Fibroblast of skin of right biceps (primary cell): ENCODE measurements at places on chromosomes 1 and 21.

- peak; percentile 28 for DNase-seq
Observed at GRCh38 chr1:100584761-100585745, 47.1 kb downstream of the GPR88 start.

GRCh38 chr21:15436031-15436430, 293.8 kb upstream of the USP25 start:
- DNase-seq = no peak

DNA sequence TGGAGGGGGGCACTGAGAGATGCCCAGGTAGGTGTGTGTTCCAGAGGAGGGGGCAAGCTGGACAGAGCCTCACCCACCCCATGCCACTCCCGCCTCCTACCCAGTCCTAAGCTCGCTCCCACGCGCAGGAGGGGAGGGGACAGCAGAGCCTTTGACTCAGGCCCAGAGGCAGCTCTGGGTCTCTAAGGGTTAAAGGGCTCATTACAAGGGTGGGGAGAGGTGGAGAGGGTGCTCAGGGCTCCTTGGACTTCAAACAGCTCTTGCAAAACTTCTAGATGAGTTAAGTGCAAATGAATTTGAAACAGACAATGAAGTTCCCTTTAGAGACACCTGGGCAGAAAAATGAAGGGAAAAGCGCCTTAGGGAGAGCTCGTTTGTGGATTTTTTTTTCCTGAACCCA, 104.2 kb upstream of the CASZ1 start:
- DNase-seq = no peak

- no peak for DNase-seq
Observed at GRCh38 chr1:155073377-155074242, 5.0 kb upstream of the EFNA3 start.

DNA sequence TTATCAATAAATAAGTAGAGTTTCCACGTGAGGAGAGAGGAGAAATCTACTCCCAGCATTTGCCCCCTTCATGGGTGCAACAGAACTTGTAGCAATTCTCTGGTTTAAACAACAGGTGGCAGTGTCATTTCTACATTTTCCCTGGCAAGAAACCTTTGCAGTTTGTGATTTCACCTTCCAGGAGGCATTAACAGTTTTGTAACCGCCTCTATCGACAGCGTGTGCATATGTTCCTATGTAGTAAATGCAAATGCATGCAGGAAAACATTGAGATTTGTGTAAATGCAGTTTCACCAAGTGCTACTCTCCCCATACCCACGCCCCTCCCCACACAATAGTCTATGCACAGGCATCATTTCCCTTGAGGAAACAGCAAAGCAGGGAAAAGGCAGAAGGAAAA, 494.7 kb downstream of the SMYD3 start:
- peak; percentile 43 for DNase-seq

GRCh38 chr1:176949033-176949662, 215.4 kb downstream of the ASTN1 start:
- DNase-seq = peak; percentile 53

- no peak for DNase-seq
Observed at GRCh38 chr1:29601021-29601420, 364.7 kb downstream of the PTPRU start.

GRCh38 chr1:6152181-6152580, 27.9 kb downstream of the CHD5 start:
- DNase-seq = no peak

DNA sequence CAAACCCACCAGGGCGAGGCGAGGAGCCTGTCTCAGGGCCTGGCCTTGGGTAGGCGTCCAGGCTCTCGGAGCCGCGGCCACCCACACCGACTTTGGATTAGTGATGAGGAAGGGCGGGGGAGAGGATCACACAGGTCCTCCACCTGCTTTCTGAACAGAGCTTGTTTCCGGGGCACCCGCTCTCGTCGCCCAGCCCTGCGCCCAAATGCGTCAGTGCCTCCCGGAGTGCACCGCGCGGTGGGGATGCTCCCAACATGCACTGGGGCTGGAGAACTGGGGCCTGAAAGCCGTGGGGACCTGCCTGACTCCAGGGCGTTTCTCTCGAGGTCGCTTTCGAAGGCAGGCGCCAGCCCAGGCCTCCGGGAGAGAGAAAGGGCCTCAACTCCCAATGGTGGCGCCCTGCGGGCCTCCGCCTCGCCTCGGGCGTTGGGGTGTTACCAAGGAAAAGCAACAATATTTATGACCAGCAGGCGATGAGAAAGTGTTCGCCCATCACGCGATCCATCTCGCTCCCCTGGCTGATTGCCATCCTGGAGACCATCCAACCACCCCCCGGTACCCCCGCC, 8.9 kb upstream of the LHX8 start:
- no peak for DNase-seq

DNA sequence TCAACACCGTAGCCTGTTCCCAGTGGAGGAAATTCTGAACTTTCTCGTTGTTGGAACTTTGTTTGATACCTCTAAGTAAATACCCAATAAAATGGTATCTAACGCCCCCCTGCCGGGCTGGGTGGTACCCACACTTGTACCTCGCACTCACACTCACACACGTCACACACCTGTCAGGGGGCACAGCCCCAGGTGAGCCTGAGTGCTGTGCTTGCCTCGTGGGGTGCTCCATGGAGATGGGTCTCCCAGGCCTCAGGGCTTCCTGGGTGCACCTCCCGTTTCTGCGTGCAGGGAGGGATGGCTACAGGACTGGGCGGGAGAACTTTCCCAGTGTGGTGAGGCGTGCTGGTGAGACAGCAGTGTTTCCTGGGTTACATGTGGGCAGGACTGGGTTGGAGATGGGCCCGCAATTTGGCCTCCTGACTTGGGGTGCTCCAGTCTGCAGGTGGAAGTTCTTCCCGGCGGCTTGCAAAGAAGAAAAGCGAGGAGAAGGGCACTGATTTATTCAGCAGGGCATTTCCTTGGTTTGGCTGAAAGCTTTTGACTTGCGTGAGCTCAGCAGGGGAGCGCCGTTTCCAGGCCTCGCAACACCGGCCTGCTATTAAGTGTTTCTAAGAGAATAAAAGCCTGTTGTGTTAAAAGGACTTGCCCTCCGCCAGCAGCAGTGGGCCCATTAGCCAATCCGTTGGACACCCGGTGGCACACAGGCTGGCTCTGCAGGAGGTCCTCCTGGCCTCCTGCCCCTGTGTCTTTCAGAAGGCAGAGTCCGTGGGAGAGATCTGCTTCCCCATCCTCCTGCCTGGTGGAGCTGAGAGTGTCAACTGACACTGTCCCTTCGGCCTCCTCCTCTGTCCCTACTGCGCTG, 79.7 kb downstream of the KIF26B start:
- no peak for DNase-seq

DNA sequence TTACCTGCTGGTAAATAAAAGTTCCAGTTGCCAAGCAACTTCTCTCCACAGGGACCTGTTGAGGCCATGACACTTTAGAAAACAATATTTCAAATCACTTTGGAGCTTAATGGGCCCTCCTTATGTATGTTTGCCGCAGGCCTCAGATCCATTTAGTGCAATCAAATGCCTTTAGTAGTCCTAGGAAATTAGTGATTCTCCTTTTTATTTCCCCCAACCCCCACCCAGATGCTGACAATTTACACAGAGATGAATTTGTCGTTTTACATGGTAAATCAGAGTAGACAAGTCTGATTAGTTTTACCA, 83.6 kb downstream of the CLIC4 start:
- DNase-seq = no peak

DNA sequence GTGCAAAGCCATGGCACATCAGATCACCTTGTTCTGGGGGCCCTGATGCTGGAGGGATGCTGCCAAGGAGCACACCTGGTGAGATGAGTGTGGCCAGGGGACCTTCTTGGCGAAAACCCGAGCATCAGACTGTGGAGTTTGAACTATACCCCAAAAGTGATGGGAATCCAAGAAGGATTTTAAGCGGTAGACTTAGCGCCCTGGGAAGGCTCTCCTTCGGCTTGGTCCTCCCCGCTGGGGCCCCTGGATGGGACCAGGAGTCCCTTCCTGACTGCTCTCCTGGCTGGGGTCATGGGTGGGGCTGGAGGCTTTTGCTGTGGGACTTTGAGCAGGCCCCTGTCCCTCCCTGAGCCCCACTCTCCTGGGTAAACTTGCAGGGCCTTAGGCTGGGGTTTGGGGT, 10.5 kb downstream of the ZNF362 start:
- DNase-seq = no peak

DNA sequence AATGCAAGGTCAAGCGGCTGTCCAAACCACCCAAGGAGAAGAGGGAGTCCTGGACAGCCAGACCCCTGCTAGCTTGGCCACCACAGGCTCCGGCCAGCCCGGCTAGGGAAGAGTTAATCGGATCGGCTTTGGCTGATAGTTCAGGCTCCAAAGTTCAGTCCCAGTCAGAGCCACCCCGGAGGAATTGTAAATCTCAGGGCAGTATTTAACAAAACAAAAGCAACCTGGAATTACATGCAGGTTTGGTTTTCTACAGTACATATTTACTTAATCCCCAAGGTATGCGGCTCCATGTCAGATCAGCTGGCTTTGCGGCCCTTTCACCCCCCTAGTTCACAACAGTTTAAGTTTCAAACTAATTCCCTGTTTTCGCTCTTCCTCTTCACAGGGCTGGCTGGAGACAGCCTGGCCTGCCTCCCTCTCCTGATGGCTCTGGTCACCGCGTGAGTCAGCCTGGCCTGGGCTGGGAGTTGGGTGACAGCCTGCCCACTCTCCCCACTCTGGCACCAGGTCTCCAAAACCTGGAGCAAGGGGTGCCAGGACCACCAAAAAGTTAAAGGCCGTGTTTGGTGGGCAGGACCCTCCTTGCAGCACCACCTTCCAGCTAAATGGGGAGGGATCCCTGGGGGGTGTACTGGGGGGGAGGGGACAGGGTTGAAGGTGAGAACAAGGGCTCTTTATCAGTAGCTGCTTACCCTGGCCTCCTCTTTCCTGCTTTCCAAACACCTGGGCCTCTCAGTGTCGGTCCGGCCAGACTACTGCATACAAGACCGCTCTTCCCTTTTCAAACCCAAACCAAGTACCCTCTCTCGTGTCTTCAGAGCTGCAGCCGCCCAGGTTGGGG, 1.9 kb downstream of the DHRS3 start:
- peak; percentile 59 for DNase-seq

- DNase-seq = no peak
Observed at GRCh38 chr21:46461909-46462308, 3.2 kb downstream of the DIP2A start.

GRCh38 chr1:239947801-239948200, 143.9 kb upstream of the FMN2 start:
- no peak for DNase-seq

GRCh38 chr1:100184536-100184935, 6.5 kb upstream of the LRRC39 start:
- no peak for DNase-seq

DNA sequence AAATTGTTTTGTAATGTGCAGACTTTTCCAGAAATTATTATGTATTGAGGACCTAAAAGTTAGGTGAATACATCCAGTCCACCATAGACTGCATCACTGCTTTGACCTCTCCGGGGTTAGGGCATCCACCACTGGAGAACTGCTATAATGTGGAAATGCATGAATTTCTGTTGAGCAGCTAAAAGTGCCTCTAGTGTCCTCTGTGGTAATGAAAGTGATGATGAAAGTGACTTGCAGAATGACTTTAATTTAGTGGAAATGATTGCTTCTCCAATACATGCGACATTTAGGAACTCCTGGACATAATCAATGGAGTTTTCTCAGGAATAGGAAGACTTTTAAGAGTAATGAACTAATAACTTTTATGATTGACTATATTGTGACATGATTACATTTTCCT, 170.8 kb downstream of the LBR start:
- no peak for DNase-seq

- no peak for DNase-seq
Observed at GRCh38 chr1:110205591-110206155, 4.4 kb upstream of the KCNC4 start.

- DNase-seq = no peak
Observed at GRCh38 chr1:206484901-206485300, 14.6 kb downstream of the IKBKE start.

DNA sequence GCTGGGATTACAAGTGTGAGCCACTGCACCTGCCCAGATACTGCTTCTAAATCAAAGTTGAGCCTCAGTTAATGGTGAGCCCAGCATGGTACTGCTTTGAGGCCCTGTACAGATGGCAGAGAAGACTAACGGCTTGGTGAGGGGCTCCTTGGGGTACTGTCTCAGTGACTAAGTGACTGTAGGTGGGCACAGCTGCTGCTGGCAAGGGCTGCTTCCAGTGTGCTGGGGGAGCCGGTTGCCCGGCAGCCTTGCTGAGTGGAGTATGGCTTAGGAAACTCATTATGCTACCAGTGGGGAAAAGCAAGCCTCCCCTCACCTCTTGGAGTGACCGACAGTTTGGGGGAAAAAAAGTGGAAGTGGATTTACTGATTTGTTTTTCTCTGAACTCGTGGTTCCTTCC, 23.6 kb upstream of the ARHGEF10L start:
- no peak for DNase-seq

- DNase-seq = no peak
Observed at GRCh38 chr1:245128381-245129101, 26.2 kb upstream of the KIF26B start.

DNA sequence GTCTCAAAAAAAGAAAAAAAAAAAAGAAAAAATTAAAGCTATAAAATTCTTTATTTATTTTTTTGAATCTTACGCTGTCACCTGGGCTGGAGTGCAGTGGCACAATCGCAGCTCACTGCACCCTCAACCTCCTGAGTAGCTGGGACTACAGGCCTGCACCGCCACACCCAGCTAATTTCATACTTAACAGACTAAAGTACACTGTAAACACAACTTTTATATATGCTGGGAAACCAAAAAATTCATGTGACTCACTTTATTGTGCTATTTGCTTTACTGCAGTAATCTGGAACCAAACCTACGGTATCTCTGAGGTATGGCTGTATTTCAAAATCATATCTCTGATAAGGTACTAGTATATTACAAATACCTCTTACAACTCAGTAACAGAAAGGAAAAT, 40.3 kb downstream of the HSF2BP start:
- DNase-seq = no peak

- DNase-seq = no peak
Observed at GRCh38 chr21:15744926-15745325, 15.1 kb downstream of the USP25 start.

GRCh38 chr1:230352537-230352936, 73.6 kb downstream of the PGBD5 start:
- DNase-seq = no peak

- DNase-seq = peak; percentile 51
Observed at GRCh38 chr21:31509194-31510017, 150.1 kb upstream of the SOD1 start.

- no peak for DNase-seq
Observed at GRCh38 chr1:78549891-78550290, 59.1 kb downstream of the PTGFR start.

GRCh38 chr1:167345386-167345733, 124.7 kb downstream of the POU2F1 start:
- no peak for DNase-seq

DNA sequence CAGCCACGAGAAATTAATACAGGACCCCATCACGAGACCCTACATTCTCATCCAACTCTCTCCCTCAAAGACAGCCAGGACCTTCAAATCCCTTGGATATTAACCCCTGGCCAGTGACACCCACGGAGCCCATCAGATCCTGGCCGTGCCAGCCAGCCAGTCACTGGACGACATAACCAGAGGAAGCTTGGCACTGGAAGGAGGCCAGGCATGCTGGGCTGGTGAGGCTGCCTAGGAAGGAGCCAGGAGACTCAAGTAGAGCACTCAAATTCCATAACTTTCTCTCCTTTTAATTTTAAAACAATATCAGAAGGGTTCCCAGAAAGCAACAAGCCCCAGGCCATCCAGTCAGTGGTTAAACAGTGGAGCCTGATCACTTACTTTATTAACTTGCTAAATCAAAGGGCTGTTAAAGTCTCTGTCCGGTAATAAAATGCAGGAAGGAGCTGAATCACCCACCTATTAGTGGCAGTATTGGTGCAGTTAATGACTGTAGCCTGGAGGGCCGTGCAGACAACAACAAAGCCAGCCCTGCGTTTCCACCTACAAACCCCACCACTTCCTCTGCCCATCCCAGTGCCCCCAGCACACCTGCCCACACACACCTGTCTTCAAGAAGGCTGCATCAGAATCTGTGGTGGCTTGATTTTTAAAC, 78.0 kb downstream of the HIVEP3 start:
- no peak for DNase-seq
